Fibroblast of skin of back (primary cell): ENCODE measurements at places on chromosomes 5 and 9.

DNA sequence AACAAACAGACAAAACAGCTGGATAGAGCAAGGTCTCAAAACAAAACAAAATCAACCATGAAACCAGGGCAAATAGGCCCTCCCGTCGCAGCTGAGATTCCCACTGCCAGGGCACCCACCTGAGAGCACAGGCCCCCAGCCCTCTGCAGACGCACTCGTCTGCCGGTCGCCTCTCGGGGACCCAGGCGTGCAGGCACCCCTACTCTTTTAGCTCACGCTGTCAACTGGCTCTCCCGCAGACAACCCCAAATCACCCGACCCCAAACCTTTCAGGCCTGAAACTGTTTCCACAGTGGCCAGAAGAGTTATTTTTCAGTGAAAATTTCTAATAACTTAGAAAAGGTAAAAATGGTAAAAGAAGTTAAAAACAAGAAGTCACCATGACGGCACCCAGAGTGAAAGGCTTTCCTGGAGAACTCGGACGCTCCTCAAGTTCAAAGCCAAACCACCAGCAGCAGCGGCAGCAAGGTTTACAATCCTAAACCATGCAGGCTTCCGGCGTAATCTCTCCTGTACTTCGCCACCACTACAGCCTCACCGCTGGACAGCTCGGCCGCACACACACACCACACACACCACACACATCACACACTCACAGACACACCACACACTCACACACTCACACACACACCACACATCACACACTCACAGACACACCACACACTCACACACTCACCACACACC is 1.9 kb upstream of the UBE2QL1 start:
- no peak for DNase-seq

- peak; percentile 89 for DNase-seq
Measured at GRCh38 chr9:111599092-111599954, at the start of gene PTGR1. PTGR1 (minus strand) TSS chr9:111599647; CDS start chr9:111597422, 2,225 bp downstream.

GRCh38 chr5:107523029-107523680 is 147.6 kb downstream of the EFNA5 start:
- no peak for DNase-seq

- peak; percentile 37 for DNase-seq
Measured at GRCh38 chr5:169085636-169086035, 215.3 kb downstream of the SLIT3 start.

- DNase-seq = no peak
Measured at GRCh38 chr9:4124266-4124665, 175.6 kb downstream of the GLIS3 start.

- DNase-seq = peak; percentile 8
Measured at GRCh38 chr9:17318821-17319320, 184.0 kb downstream of the CNTLN start.

- DNase-seq = peak; percentile 96
Measured at GRCh38 chr5:87120518-87121303, 147.0 kb upstream of the RASA1 start.

DNA sequence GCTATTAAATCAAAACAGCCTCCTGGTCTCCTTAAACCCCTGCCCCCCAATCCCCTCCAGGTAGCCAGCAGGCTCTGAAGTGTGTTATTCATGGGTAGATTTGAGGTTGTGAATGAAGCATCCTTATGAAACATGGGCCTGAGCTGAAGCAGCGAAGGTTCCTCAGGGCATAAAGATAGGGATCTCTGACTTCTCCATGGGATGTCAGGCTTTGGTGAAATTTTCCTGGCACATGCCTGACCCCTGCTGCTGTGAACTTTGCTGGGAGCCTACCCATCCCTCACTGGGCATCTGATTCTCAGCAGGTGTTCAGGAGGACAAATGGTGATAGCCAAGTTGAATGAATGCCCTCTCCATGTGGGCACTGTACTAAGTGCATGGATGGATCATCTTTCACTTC is 250.3 kb downstream of the ASTN2 start:
- DNase-seq = no peak

- DNase-seq = no peak
Measured at GRCh38 chr5:132489051-132489770, 1.4 kb downstream of the IRF1 start.

DNA sequence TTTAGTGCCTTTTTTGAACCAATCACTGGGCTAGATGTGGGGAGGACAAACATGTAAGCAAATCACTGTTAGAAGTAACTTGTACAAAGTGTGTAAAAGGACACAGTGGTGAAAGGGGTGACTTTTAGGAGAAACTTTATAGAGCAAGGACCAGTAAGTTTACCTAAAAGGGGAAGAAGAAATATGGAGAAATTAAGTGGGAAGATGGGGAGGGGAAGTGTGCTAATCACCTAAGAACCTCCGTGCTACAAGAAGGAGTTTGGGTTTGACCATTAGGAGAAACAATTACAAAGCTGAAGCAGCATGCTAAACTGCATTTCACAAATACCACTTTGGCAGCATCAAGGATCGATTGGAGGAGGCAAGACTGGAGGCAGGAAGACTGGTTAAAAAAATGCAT is 17.3 kb downstream of the ITGA1 start:
- DNase-seq = no peak

- DNase-seq = no peak
Measured at GRCh38 chr9:11915699-11916098, 777.5 kb upstream of the TYRP1 start.

DNA sequence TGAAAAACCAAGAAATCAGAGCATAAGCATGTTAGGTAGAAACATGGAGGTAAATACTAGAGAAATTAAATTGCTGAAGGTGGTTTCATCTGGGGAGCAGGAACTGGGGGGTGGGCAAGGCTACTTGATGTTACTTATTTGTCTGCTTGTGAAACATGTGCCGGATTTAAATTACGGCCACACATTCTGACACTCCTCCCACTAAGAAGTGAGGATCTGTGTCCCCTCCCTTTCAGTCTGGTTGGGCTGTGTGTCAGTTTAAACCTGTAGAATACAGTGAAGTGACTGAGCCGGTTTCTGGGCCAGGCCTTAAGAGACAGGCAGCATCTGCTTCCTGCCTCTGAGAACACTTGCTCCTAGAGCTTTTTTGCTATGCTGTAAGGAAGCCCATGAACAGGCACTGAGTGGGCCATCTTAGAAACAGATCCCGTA is 2.3 kb upstream of the IARS1 start:
- no peak for DNase-seq

DNA sequence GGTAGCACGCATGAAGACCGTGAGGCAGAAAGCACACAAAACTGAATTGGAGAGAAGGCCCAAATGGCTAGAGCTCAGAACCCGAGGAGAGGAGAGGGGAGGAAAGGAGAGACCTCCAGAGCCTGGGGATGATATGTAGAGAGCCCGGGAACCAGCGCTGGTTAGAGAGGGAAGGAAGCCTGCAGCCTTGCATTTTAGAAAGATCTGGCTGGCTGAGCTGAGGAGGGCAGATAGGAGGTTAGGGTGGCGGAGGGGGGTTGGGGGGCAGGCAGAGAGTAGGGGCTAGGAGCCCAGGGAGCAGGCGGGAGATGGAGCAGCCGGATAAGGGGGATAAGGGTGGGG is 127.2 kb downstream of the C9orf50 start:
- no peak for DNase-seq

DNA sequence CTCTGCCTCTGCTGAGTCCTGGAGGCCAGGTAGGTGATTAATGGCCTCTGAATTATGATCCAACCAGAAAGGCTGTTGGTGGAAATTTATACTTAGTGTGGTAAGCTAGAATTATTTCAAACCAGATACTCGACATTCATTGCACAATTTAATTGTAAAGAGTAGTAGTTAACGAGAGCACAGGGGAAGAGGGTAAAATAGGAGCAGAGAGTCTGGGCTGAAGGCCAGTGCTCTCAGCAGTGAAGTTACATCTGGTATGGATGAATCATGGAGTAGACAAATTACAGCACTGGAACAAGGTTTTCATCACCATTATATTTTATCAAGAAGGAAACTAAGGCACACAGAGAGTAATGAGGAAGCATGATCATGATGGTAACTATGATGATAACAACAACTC is 92.5 kb downstream of the TLR4 start:
- no peak for DNase-seq

DNA sequence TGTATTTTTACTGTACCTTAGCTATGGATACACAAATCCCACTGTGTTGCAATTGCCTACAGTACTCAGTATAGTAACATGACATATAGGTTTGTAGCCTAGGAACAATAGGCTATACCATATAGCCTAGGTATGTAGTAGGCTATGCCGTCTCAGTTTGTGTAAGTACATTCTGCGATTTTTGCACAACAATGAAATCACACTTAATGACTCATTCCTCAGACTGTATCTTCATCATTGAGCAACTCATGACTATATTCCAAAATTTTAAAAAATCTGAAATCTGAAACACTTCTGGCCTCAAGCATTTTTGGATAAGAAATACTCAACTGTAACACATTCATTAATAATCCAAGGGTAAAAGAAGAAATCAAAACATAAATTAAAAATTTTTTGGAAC is 666.8 kb upstream of the GRAMD2B start:
- DNase-seq = no peak

DNA sequence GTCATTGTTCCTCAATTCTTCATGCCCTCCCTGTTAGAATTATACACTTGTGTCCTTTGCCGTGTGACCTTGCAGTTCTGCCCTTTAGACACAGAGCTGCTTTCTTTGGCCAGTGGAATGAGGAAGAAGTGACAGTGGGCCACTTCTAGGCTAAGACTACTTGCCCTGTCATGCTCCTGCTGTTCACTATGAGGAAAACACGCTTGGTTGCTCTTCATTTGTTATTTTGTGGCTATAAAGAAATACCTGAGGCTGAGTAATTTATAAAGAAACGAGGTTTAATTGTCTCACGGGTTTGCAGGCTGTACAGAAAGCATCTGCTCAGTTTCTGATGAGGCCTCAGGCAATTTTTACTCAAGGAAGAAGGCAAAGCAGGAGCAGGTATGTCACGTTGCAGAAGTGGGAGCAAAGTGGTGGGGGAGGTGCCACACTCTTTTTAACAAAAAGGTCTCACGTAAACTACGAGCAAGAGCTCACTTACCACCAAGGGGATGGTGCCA is 279.1 kb upstream of the DMAC1 start:
- no peak for DNase-seq

DNA sequence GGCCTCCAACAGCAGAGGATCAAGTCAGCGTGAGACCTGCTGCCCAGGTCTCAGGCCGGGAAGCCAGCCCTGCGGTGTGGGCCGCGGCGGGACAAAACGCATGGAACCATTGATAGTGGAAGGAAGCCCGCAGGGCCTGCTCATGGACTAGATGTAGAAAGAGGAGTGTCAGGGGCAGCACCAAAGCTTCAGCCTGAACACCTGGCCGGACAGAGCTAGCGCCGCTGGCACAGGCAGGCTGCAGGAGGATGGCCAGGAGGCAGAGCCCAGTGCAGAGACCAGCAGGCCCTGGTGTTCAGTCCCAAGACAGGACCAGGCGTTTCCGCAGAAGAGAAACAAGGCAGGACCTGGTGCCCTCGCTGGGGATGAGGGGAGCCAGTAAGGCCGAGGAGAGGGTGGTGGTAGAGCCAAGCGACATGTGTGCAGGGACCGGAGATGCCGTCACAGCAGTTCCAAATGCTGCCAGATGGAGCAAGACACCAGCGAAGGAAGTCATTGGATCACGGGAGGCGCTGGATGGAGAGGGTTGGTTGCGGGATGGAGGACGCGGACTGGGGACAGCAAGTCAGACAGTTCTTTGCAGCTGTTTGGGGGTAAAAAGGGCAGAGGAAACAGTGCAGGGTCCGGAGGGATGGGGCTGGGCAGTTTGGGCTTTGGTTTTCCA is 42.1 kb upstream of the OLFM1 start:
- DNase-seq = no peak

GRCh38 chr9:14750821-14751220 is 28.3 kb upstream of the CER1 start:
- no peak for DNase-seq

DNA sequence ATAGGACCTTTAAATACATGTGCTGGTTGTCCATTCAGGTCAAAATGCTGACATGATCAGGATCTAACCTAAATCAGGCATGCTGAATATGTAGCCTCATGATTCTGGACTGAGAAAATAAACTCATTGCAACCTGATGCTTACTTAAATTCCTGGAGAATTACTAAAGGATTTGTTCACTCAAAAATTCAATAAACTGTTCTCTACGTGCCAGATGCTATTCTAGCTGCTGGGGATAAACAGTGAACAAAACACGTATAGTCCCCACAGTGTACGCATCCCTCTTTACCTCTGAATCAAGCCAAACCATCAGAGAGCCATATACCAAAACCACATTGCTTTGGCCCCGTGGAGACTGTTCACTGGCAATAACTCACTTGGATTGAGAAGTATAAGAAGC is 6.1 kb downstream of the SCAI start:
- peak; percentile 52 for DNase-seq

- DNase-seq = no peak
Measured at GRCh38 chr5:113283558-113283957, 151.2 kb downstream of the TSSK1B start.

DNA sequence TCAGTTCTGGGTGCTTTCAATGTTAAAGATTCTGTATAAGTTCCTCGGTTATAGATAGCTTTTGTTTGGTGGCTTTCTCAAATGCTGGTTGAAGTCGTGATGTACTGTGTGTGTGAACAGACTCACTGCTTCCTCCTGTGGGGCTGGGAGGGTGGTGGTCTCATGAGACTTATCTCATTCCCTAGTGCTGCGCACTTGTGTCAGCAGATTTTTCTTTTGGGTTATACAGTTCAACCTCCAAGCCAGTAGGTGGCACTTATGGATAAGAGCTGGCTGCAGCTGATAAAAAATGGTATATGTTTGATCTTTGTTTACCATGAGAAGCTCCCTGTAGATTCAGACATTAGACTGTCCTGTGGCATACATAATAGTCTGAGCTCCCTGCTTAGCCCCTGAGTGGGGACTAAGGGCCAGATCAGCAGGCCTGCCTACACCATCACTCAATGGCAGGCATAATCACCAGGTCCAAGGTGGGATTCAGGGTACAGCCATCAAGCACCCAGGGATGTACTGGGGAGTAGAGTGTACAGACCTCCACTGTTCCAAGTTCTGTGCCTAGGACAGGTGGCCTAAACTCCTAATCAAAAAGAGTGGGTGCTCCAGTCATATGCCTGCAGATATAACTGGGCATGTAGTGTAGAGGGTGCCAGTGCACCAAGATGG is 174.2 kb downstream of the OXCT1 start:
- peak; percentile 5 for DNase-seq

DNA sequence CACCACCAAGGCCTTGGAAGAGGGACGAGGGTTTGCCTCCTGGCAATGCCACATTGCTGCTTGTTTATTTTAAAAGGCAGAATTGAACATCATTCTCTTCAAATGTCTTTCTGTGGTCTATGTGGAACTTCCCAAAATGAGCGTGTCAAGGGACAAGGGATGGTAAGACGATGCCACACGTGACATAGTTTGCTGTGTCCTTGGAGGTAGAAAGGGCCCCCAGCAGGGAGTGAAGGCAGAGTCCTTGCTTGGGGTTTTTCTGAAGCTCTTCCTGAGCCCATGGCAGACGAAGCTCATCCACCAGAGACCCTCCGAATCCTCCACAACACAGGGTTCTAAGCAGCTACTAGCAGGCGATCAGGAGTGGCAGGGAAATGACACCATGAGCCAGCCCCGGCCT is 28.3 kb downstream of the PRRX2 start:
- no peak for DNase-seq

- DNase-seq = peak; percentile 45
Measured at GRCh38 chr9:20568400-20568799, 53.9 kb downstream of the MLLT3 start.

GRCh38 chr9:99127356-99128132 is 22.6 kb downstream of the TGFBR1 start:
- peak; percentile 80 for DNase-seq
